ENCODE measurements at places on chromosomes 4 and X.

- no peaks in the 10 kb centered on the region for H3K27me3 ChIP-seq
- no peak overlapping the region for H3K4me3 ChIP-seq
- H3K27ac ChIP-seq, result no peak overlapping the region
Observed at GRCh38 chr4:108965016-108965415, 202.2 kb upstream of the ETNPPL start.

DNA sequence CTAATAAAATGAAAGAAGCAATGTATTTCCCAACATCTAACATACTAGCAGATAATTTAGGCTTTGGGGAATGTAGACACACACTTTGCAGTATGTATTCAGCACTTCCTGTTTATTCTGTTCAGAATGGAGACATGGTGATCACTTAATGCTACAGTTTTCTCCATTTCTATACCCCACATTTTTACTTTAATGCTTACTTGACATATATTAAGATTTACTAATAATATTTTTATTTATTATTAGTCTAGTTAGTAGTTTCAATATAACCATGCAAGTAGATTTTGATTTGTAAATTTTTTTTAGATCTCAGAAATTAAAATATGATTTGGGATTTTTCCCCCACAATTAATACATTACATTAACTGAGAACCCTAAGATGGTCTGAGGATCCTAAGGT, 98.4 kb downstream of the PRSS12 start:
- no peaks in the 10 kb centered on the region for H3K4me1 ChIP-seq
- no peak overlapping the region for H3K4me3 ChIP-seq
- H3K27ac ChIP-seq, result no peak overlapping the region
- no peaks in the 10 kb centered on the region for H3K27me3 ChIP-seq
- DNase-seq, result no peak

- H3K4me3 ChIP-seq, result no peak overlapping the region
- no peaks in the 10 kb centered on the region for H3K4me1 ChIP-seq
- H3K27ac ChIP-seq, result no peak overlapping the region
- DNase-seq, result no peak
- peaks cover 49% of the 10 kb centered on the region for H3K36me3 ChIP-seq
- H3K27me3 ChIP-seq, result no peaks in the 10 kb centered on the region
Observed at GRCh38 chr4:48073567-48074103, 57.1 kb downstream of the NIPAL1 start.

DNA sequence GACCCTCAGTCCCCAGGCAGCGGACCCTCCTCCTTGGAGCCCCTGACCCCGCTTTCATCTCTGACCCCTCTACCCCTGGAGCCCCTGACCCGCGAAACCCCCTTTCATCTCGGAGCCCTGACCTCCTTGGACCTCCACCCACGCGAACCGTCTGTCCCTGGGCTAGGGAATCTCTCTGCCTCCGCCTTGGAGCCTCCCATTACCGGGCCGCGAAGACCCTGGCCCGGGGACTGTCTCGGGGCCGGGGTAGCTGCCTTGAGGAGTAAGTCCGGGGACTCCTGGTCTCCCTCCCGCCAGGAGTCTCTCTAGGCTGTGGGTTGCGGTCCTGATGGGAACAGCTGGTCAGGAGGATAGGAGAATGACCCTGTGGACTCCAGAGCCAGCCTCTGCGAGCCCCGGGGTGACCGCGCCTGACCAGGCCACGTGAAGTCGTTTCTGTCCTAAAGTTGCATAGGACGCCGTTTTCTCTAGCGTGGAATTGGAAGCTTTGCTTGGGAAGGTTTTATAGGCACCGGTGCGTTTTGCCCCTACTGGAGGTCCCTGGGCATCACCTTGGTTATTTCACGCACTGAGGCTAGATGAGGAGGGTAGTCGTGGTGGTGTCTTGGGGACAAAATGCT, 824 bp downstream of the TBC1D14 start:
- H3K4me3 ChIP-seq, result peak overlapping the region; percentile 78
- peaks cover 67% of the 10 kb centered on the region for H3K4me1 ChIP-seq
- H3K27ac ChIP-seq, result peak overlapping the region; percentile 81
- no peak for DNase-seq
- H3K27me3 ChIP-seq, result no peaks in the 10 kb centered on the region
